ENCODE measurements at places on chromosomes 1 and 21. TPM values are rescaled to one million over a fixed set of nuclear protein-coding genes. Genes with fewer than 3 reads are reported as not detected.

GRCh38 chr1:159951551-159951950, 2.5 kb downstream of the SLAMF9 start:
- H3K4me1 ChIP-seq = no peaks in the 10 kb centered on the region
- H3K27ac ChIP-seq = no peak overlapping the region
- no peaks in the 10 kb centered on the region for H3K36me3 ChIP-seq
- no peak overlapping the region for H3K4me3 ChIP-seq
- H3K27me3 ChIP-seq = peaks cover 4% of the 10 kb centered on the region

- H3K4me1 ChIP-seq = peaks cover 40% of the 10 kb centered on the region
- no peaks in the 10 kb centered on the region for H3K36me3 ChIP-seq
- peak; percentile 26 for DNase-seq
- peak overlapping the region; percentile 69 for H3K27ac ChIP-seq
- H3K27me3 ChIP-seq = no peaks in the 10 kb centered on the region
These were observed 2.1 kb upstream of the EDN2 start for GRCh38 chr1:41486371-41487125.

DNA sequence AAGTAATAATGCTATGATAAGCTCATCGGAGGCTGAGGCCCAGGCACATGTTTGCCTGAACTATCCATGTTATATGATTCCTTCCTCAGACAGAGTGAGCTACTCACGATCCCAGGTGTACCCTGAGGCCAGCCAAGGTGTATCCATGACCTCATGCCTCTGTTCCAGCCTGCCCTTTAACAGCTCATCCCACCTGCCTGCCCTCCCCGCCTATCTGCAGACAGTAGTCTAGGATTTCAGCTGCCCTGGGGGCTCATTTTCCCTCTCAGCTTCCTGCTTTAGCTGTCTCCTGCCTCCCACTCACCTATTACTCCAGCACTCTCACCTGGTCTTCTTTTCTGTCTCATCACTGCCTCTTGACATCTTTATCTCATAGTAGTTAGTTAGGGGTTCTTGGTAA, 1.9 kb upstream of the IL24 start:
- H3K4me1 ChIP-seq = no peaks in the 10 kb centered on the region
- H3K4me3 ChIP-seq = no peak overlapping the region
- no peak for DNase-seq
- no peaks in the 10 kb centered on the region for H3K27me3 ChIP-seq
- no peaks in the 10 kb centered on the region for H3K36me3 ChIP-seq
- H3K27ac ChIP-seq = no peak overlapping the region

- no peak for DNase-seq
- peak overlapping the region; percentile 76 for H3K4me3 ChIP-seq
- peaks cover 12% of the 10 kb centered on the region for H3K4me1 ChIP-seq
- no peaks in the 10 kb centered on the region for H3K27me3 ChIP-seq
These were observed 1.3 kb downstream of the PTPRC start for GRCh38 chr1:198640174-198640573.

- no peak for DNase-seq
- no peaks in the 10 kb centered on the region for H3K36me3 ChIP-seq
- H3K27me3 ChIP-seq = no peaks in the 10 kb centered on the region
These were observed 20.7 kb upstream of the PRSS38 start for GRCh38 chr1:227794817-227795192.

GRCh38 chr1:199113265-199113869, 474.5 kb downstream of the PTPRC start:
- H3K36me3 ChIP-seq = no peaks in the 10 kb centered on the region
- no peak overlapping the region for H3K27ac ChIP-seq
- peak; percentile 43 for DNase-seq

GRCh38 chr1:26132128-26132833, 20.7 kb downstream of the PDIK1L start:
- DNase-seq = no peak
- H3K27ac ChIP-seq = no peak overlapping the region
- no peaks in the 10 kb centered on the region for H3K27me3 ChIP-seq
- H3K36me3 ChIP-seq = no peaks in the 10 kb centered on the region
- H3K4me3 ChIP-seq = no peak overlapping the region

GRCh38 chr21:15281714-15282113, 216.9 kb upstream of the NRIP1 start:
- no peak overlapping the region for H3K4me3 ChIP-seq
- no peak overlapping the region for H3K27ac ChIP-seq
- no peak for DNase-seq
- H3K27me3 ChIP-seq = no peaks in the 10 kb centered on the region

DNA sequence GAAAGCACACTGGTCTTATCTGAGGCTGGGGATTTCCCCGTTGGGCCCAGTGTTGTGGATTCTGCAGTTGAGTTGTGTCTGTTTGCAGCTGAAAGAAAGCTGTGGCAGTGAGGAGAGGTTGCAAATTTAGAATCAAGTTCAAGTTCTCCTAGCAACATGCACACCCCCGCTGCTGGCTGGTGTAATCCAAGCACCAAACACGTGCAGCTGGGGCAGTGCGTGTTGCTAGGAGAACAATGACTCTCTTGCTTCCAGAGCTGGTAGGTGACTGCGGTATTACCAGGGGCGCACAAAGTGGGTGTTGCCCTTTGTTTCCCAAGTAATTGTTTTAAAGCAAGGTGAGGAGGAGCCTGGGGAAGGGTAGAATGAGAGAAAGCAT, 91.5 kb downstream of the IER5 start:
- peak; percentile 4 for DNase-seq
- H3K27ac ChIP-seq = no peak overlapping the region
- H3K36me3 ChIP-seq = no peaks in the 10 kb centered on the region

DNA sequence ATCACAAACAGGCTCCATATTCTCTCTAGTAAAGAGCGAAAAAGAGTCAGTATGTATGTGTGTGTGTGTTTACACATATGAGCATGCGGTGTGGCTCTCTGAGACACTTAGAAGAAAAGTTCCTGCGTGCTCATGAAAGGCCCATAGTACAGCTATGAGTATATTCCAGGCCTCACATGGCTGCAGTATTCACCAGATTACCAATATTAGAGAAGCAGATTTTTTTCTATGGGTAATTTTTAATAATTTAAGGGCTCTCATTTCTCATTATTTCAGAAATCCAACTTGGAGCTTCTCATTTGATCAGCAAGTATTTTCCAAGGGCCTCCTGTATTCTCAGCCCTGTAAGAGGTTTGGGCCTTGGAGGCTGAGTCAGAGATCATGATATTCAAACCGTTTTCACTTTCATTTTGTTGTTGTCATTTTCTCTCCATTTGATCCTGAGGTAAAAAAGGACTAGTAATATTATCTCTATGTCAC, 232.9 kb upstream of the SGIP1 start:
- H3K36me3 ChIP-seq = no peaks in the 10 kb centered on the region
- DNase-seq = peak; percentile 53
- H3K27me3 ChIP-seq = no peaks in the 10 kb centered on the region

DNA sequence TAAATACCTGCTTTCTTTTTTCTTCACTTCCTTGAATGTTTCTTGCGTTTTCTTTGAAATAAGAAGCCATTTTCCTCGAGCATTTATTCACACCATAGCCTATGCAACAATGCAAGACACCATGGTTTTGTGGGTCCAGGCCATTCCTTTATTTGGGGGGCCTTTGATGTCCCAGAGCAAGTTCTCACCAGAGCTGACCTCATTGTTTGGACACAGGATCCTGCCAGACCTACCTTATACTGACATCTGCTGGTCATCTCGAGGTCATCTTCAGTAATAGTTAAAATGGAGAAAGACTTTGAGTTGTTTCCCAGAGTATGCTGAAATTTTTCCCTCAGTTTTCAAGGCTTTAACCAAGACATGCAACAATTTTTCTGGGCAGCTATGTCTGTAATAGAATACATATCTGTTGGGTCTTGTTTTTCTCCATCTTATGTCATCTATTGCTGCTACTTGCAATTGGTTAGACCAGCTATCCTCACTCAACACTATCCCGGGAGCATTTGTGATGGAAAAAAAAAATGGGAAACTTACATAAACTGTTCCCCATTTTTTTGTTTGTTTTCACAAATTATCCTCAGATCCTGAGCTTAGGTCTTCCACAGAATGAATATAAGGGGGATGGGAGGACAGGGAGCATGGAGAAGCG, 34.0 kb upstream of the BACE2 start:
- no peaks in the 10 kb centered on the region for H3K36me3 ChIP-seq
- no peak for DNase-seq
- no peak overlapping the region for H3K4me3 ChIP-seq

DNA sequence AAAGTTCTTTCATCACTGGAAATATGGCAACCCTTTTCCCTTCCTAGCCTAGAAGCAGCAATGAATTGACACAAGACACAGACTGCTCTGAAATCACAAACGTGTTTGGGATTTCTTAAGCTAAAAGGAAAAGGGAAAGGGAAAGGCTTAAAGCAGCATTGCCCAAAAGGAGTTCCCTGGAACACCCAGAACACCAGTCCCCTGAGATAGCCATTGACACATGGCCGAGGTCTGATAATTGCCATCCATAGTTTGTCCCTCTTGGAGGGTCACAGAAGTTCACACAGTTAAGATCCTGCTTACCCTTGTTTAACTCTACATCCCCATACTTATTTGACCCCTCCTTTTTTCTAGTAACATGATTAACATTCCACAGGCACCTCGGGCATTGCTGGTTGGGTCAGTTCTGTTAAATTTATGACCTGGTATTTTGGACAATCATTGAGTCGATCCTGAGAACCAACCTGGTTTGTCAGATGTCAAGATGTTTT, 72.9 kb downstream of the ZNF281 start:
- DNase-seq = no peak
- no peaks in the 10 kb centered on the region for H3K27me3 ChIP-seq
- no peak overlapping the region for H3K27ac ChIP-seq
- H3K4me3 ChIP-seq = no peak overlapping the region
- peaks cover 3% of the 10 kb centered on the region for H3K4me1 ChIP-seq

DNA sequence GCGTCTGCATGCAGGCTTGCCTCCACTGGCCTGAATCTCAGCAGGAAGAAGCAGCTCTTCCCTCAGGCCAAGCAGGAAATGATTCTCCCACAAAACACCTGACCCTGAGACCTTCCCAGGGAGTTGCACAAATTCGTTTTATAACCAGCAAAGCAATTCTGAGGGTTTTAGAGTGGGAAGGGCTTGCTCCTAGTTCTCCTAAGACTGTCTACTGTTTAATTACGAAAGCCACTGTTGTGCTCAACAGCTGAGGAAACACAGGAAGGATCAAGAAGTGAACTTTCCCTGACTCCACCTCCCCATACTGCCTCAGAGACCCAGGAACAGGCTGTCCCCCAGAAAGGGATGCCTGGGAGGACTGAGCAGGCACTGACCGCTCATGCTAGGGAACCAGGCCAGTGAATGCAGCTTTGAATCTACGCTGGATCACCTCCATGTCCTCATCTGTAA, 37.0 kb upstream of the PUM1 start:
- no peak overlapping the region for H3K4me3 ChIP-seq
- H3K27ac ChIP-seq = no peak overlapping the region
- H3K36me3 ChIP-seq = no peaks in the 10 kb centered on the region
- no peaks in the 10 kb centered on the region for H3K4me1 ChIP-seq
- DNase-seq = no peak

DNA sequence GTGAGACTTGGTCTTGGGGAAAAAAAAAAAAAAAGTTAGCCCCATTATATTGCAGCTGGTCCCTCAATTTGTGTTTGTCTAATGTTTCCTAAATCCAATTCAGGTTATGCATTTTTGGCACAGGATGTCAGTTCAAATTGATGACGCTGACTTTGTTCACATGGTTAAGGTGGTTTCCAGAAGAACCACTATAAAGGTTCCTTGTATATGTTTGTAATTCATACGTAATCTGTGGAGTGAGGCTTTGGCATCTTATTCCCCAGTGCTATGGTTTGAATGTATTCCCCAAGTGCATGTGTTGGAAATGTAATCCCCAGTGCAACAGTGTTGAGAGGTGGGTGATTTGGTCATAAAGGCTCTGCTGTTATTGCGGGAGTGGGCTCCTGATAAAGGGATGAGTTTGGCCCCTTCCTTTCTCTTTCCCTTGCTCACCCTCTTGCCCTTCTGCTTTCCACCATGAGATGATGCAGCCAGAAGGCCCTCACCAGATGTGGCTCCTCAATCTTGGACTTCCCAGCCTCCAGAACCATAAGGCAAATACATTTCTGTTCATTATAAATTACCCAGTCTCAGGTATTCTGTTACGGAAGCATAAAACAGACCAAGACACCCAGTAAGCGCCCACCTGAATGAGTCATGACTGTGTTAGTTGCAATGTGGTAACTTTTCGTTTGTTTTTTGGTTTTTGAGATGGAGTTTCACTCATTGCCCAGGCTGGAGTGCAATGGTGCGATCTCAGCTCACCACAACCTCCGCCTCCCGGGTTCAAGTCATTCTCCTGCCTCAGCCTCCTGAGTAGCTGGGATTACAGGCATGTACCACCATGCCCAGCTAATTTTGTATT, 19.5 kb upstream of the HLCS start:
- no peak for DNase-seq
- peaks cover 1% of the 10 kb centered on the region for H3K4me1 ChIP-seq
- H3K36me3 ChIP-seq = no peaks in the 10 kb centered on the region
- no peak overlapping the region for H3K27ac ChIP-seq

DNA sequence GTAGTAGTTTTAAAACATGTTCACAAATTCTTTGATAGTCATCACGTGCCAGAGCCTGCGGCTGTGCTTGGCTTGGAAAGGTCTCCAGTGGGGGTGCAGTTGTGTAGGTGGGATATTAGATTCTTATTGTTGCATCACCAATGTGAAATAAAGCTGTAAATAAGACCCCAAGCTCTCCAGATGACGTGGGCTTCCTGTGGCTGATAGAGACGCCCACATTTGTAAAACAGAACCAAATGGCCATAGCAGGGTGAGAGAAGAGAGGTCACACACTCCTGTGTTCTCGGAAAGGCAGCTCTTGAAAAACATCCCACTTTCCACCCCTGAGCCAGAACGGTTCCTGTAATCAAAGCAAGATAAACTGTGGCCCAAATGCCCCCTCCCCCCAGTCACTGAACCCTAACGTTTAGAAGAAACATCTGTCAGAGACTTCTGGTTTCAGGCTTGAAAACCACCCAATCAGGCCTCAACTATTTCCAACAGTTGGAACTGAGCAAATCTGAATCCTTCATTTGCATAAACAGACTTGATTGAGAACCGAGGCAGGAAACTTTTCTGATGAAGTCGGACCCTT, 6.6 kb upstream of the NTPCR start:
- H3K27ac ChIP-seq = no peak overlapping the region
- H3K4me3 ChIP-seq = no peak overlapping the region
- H3K27me3 ChIP-seq = no peaks in the 10 kb centered on the region
- DNase-seq = no peak

DNA sequence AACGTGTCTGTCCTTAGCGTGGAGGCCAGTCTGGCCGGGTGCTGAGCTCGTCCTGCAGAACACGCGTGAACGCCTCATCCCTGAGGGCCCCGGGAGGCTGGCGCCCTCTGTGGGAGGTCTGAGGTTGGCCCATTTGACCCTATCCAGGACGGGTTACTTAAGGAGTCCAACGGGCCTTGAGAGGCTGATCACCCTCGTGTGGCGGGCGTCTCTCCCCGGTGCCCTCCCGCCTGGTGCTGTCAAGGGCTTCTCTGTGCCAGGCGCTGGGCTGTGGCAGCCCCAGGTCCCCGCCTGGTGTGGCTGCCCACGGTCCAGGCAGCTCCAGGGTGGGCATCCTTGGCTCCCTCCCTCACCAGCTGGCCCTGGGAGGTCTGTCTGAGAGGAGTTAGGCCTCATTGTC, 9.7 kb downstream of the SKI start:
- peaks cover 20% of the 10 kb centered on the region for H3K4me1 ChIP-seq
- no peaks in the 10 kb centered on the region for H3K27me3 ChIP-seq

ZNF683 gene
- total RNA-seq = not detected

BTBD19 gene
- total RNA-seq = 2.7 TPM

PARS2 gene
- 7.6 TPM for total RNA-seq

ZBTB8OS gene
- 77.8 TPM for total RNA-seq

SPATA45 gene
- total RNA-seq = not detected

PROK1 gene
- not detected for total RNA-seq

OLIG2 gene
- total RNA-seq = not detected

KCNT2 gene
- total RNA-seq = not detected

COL18A1 gene
- 0.90 TPM for total RNA-seq

SMIM11 gene
- total RNA-seq = 11.7 TPM

All from GM12878 (cell line).